Right ventricle myocardium inferior (tissue), 1 donor: ENCODE measurements at places on chromosomes 5 and 9. TPM values are rescaled to one million over a fixed set of nuclear protein-coding genes. Genes with fewer than 3 reads are reported as not detected.

DNA sequence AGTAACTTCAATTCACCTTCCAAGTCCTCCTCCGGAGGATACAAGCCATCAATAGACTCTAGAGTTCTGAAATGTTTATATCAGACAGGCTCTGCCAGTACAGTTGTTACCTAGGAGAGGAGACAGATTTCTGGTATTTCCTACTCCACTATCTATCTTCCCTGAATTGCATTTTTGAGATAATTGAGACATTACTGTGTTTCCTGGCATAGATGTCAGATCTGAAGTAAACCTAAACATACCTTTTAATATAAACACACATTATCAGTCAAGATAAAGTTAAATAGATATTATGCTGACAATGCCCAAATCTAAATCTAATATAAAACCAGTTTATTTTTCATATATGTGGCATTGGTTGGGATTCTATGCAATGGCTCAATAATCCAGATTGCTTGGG, 8.2 kb upstream of the TYRP1 start:
- DNase-seq, result no peak

GRCh38 chr9:125829743-125830142, 82.6 kb downstream of the PBX3 start:
- peak; percentile 43 for DNase-seq

DNA sequence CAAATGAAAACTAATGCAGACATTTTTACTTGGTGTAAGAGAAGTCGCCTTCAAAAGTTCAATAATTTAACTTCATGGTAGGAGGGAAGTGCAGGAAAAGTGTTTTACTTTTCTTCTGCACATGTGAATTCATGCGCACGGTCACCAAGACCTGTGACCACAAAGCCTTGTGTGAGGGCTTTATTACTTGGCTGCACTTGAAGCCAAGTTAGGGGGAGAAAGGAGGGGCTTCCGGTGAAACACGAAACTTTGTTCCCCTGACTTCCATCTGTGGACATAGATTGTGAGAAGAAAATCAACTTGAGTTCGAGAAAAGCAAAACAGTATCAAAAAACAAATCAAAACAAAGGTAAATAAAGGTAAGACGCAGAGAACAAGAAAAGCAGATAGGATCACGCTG, 239.9 kb downstream of the ROR2 start:
- no peak for DNase-seq

DNA sequence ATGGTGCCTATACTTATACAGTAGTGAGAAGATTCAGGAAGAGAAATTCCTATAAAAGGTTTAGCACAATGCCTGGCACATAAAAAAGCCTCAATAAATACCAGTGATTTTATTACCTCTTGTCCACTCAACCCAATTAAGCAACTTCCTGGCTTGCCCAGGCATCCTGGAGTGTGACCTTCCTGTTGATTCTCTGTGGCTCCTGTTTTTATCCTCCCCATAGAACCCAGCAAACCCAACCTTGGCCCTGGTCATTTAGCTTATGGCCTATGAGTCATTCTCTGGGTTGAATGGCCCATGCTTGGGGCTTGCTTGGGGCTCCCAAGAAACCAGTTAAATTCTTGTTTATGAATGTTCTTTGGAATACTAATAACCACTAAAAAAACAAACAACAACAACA, 21.4 kb upstream of the SPARC start:
- no peak for DNase-seq

- DNase-seq, result peak; percentile 83
These were observed 99.0 kb upstream of the SLC1A3 start for GRCh38 chr5:36507332-36507952.

GRCh38 chr5:53008751-53009150, 19.6 kb downstream of the ITGA2 start:
- no peak for DNase-seq

DNA sequence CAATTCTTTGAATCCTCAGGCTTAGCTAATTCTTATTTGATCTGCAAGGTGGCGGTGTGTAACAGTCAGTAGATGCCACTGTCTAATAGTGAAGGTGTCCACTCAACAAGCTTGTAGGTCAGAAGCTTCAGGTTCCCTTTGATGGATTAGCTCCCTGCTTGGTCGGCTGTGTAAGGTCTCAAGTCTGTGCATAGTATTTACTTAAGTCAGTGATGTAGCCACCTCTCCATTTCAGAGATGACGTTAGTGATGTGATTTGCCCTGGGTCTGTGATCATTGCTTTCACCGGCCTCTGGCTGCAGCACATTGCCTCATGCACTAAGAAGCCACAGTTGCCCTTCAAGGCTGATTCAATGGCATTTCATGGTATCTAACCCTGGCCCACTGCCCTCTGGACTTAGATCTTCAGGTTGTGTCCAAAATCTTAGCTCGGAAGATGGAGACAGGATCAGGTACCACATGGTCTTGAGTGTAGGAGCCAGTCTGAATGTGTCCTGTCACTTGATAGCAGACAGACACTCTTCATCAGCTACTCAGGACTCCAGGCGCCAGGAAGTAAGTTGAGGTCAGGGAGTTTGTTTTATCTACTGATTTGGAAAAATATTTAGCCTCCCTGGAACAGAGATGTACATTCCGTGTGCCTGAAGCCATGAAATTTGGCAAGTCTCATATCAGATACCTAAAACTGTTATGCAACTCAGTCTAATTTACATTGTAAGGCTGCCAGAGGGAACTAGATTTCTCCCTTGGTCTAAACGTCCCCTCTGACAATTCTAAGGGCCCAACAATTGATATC, 42.9 kb downstream of the SUB1 start:
- no peak for DNase-seq

DNA sequence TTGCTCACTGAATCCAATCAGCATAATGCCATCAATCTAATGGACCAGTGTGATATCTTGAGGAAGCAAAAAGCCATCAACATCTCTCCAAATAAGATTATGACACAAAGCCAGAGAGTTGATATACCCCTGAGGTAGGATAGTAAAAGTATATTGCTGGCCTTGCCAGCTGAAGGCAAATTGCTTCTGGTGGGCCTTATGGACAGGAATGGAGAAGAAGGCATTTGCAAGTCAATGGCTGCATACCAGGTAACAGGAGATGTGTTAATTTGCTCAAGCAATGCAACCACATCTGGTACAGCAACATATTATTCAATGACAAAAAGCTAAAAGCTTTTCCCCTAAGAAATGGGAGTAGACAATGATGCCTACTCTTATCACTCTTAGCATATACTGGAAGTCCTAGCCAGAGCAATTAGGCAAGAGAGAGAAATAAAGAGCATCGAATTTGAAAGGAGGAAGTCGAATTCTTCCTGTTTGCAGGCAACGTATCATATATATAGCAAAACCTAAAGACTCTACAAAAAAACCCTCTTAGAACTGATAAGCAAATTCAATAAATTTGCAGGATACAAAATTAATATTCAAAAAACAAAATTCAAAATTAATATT, 216.1 kb upstream of the RASA1 start:
- no peak for DNase-seq

DNA sequence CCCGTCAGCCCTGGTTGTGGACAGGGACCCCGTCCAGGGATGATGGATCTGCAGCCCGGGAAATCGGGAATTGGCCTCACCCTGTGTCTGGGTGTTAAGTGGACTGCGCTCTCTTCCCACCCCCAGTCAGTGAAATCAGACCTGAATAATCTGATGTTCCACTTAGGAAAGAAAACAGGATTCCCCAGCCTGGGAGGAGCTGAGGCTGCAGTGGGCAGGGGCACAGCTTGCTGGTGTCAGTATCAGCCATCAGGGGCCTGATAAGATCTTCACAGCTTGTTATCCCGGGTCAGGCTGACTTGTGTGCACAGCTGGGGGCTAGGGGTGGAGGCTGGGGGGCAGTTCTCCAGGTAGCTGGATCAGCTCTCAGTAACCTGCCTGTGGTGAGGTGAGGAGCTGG, 29.1 kb downstream of the LMX1B start:
- no peak for DNase-seq

DNA sequence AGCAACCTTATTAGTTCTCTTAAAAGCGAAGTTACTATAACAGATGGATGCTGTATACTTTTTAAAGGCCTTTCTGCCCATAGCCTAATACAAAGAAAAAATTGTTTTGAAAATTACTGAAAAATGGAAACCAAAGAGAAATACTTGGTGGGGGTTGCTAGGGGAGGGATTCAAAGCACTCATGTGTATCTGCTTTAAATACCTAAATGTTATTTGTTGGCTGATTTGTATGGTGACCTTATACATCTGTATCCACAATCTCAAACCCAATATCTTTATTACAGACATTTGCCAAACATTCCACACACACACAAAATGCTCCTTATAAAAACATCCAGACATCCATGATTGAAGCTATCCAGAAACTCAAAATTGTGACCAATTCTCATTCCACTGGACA, 172.0 kb downstream of the ADAMTS12 start:
- no peak for DNase-seq

DNA sequence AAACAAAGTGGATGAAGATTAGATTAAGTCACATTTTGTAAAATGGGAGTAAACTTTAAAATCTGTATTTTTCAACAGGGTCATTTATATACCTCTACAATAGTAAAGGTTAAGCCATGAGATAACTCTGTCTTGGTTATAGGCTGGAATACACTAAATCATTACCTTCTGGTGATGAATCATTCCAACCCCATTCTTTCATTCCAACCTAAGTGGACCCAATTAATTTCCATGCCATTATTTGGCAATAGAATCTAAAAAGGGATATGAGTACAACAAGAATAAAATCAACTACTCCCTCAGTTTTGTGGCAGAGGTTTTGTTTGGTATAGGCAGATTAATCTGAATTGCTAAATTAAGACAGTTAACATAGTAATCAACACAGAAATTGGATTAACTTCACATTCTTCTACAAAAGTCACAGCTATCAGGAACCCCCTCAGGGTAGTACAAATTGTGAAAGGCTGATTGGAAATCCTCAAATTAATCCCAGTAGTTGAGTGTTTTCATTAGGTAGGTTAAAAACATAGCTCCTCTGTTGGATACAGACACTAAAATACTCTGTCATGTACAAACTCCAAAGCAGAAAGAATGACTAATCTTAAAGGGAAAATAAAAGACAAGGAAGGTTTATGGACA, 54.2 kb downstream of the ELAVL2 start:
- DNase-seq, result no peak

GRCh38 chr5:84688566-84688965, 303.9 kb upstream of the EDIL3 start:
- no peak for DNase-seq

DNA sequence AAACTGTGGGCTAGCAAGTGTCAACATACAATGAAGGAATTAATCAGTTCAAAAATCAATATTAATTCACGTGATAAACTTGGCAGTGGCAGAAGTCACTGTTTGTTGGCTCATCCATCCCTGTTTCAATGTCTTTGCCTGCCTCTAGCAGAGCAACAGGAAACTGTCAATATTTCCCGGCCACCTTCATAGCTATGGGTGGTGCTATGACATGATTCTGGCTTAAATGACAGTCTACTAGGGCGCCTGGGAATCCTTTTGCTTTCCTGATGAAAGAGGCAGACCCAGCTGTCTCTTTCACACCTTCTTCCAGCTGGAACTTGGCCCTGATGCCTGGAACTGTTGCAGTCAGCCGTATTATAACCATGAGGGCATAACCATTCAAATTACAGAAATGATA, 72.1 kb upstream of the DNAH5 start:
- DNase-seq, result no peak

The SLC46A2 gene
- total RNA-seq, result not detected

The ANXA2R gene
- total RNA-seq, result 0.84 TPM

The SPAG8 gene
- total RNA-seq, result 2.1 TPM

The MELK gene
- total RNA-seq, result 0.76 TPM
